ENCODE measurements at places on chromosomes 1 and 21.

- no peak for DNase-seq
These were observed 96.5 kb downstream of the PAPPA2 start for GRCh38 chr1:176559474-176559873.

GRCh38 chr1:227883641-227884301, 64.0 kb downstream of the WNT9A start:
- DNase-seq = no peak

DNA sequence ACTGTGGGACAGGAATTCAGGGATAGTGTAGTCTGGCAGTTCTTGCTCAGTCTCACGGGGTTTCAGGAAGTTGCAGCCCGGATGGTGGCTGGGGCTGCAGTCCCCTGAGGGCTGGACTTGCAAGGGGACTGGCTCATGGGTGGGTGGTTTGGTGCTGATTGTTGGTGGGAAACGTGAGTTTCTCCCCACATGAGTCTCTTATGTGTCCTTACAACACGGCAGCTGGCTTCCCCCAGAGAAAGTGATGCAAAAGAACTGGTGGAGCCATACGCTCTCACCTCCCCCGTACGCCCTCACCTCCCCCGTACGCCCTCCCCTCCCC, 64.9 kb downstream of the EVA1C start:
- DNase-seq = no peak

- no peak for DNase-seq
These were observed 89.7 kb downstream of the BCAR3 start for GRCh38 chr1:93591676-93592550.

DNA sequence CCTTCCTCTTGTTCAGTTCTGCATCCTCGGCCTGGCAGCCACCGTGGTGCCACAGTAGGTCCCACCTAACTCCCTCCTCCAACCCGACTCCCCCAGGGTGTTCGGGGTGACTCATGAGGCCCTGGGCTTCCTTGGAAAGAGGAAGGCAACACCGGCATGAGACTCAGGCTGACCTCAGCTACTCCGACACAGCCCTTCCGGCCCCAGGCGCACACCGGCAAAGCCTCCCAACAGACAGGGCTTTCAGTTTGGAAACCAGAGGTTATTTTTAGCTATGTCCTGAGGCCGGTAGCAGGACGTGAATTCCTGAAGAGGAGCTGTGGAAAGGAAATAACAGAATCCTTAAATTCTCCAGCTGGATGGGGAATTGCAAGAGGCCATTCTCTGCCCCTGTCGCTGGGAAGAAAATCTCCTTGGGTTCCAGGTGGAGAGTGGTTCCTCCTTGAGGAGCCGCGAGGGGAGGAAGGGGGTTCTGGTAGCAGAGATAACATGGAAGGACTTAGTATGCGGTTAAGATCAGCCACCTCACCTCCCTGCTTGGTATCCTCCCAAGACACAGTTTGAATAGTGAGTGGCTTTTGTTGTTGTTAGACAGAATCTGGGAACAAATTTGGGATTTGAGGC, 24.4 kb downstream of the PLXNA2 start:
- DNase-seq = no peak

DNA sequence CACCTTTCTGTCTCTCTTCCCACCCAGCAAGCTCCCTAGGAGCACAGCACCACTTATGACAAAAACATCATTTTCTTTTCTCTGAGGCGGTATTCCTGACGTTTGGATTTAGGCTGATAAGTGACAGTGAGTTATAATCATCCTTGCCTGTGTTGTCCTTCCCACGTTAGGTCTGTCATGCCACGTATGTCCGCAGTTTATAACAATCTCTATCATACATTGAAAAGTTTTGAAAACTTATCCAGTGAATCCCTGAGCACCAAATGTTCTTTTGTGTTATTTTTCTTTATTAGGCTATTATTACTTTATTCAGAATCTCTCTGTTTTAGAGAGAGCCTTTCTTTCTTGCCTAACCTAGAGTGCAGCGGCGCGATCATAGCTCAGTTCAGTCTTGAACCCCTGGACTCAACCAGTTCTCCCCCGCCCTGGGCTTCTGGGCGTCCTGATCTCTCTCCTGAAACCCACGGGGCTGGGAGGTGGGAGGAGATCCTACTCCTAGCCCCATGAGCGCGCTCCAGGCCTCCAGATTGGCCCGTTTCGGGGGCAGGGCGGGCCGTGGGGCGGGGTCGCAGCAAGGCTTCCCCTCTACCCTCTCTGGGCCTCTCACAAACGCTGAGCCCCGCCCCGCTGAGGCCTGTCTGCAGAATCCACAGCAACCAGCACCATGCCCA, at the start of gene GSTM2:
Gene GSTM2 (plus strand): TSS at position 606 of the 671 bp plus-strand sequence. CDS start 59 bp downstream, at position 665.
- DNase-seq = peak; percentile 39

GRCh38 chr1:159867664-159868026, 5.2 kb upstream of the VSIG8 start:
- no peak for DNase-seq

DNA sequence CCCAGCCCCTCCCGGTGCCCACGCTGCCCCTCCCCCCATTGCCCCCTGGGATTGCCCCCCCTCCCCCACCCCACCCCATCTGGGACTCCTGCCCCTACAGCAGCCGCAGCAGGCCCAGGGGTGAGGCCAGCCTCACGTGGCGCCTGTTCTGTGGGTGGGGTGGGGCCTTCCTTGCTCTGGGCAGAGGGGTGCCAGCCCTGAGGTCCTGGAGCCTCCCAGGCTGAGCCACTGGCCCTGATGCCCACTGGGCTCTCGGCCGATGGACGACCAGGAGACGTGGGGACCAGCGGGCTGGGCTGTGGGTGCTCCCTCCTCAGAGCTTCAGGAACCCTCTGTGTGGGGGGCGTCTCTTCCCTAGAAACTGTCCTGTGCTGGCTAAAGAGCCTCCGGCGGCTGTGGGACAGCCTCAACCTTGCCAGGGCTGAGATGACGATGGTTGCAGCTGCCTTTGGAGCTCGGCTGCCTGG, 5.8 kb upstream of the C1orf159 start:
- DNase-seq = no peak

- DNase-seq = no peak
These were observed 310.0 kb upstream of the SNX7 start for GRCh38 chr1:98351561-98351960.

GRCh38 chr1:245079021-245079609, 75.7 kb upstream of the KIF26B start:
- no peak for DNase-seq

GRCh38 chr1:10793129-10793651, 3.3 kb downstream of the CASZ1 start:
- no peak for DNase-seq

GRCh38 chr1:13764588-13765332, 64.8 kb downstream of the PRDM2 start:
- no peak for DNase-seq

GRCh38 chr1:66732407-66733166, 19.7 kb upstream of the DYNLT5 start:
- DNase-seq = no peak

DNA sequence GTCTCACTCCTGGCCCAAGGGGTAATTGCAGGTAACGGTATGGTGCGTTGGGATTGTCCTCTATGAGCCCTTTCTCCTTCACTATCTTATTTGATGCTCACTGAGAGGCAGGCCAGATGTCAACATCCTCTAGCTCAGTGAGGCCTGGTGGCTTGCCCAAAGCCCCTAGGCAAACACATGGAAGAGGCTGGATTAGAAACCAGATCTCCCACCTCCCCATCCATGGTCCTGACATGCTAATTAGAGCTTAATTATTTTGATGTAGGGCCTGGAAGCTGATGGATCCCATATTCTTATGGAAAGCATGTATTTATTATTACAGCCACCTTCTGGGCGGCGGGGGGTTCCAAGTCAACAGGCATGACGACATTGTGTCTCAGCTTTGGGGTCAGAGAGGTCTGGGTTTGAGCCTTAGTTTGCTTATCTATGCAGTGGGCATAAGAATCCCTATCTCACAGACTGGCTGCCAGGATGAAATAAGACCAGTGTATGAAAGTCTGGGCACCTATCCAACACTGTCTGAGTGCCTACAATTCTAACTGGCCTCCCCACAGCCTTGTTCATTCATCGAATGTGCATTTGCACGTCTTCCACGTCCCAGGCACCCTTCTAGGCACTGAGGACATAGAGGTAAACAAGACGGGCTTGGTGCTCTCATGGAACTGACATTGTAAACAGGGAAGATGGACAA, 6.2 kb downstream of the SMPDL3B start:
- DNase-seq = no peak

GRCh38 chr1:220957233-220957605, 78.0 kb downstream of the HLX start:
- no peak for DNase-seq

DNA sequence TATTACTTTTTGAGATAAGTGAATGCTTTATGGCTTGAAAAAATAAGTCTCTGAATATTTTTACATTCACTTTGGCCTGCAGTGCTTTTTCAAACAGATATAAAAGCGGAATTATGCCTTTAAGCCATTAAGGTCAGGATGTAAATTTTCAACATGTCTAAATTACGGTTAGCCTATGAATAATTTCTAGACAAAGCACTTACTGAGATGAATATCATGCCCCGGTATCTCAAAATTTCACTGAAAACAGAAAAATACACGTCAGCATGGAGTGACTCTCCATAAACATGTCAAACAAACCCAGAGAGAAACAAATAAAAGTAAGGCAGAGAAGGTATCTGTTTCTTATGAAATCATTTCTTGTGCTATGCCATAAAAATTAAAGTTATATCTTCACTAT, 853.9 kb downstream of the KCNT2 start:
- no peak for DNase-seq

- no peak for DNase-seq
These were observed 252.3 kb upstream of the TMPRSS15 start for GRCh38 chr21:18655931-18656330.

- no peak for DNase-seq
These were observed 7.1 kb downstream of the DMRTA2 start for GRCh38 chr1:50416150-50416527.

GRCh38 chr1:39154553-39155421, 49.7 kb upstream of the MACF1 start:
- no peak for DNase-seq

GRCh38 chr1:203871114-203871880, 9.9 kb downstream of the SNRPE start:
- DNase-seq = peak; percentile 54

DNA sequence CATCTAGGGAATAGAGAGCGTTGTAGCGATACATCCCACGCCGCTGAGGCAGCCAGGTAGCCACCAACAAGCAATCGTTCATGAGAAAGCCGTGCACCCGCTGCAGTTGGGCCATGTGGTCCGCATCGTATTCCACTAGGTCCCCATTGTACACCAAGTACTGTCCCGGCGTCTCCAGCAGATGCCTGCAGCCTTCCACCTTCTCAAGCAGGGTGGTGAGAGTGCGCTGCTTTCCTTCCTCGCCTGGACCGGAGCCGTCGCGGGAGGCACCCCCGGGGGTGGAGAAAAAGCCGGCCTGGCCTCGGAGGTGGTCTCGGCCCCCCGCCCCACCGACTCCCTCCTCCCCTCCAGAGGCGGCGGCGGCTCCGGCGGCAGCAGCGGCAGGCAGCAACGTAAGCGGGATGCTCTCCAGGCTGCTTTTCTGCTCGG, 595 bp downstream of the EXOC8 start:
- no peak for DNase-seq

DNA sequence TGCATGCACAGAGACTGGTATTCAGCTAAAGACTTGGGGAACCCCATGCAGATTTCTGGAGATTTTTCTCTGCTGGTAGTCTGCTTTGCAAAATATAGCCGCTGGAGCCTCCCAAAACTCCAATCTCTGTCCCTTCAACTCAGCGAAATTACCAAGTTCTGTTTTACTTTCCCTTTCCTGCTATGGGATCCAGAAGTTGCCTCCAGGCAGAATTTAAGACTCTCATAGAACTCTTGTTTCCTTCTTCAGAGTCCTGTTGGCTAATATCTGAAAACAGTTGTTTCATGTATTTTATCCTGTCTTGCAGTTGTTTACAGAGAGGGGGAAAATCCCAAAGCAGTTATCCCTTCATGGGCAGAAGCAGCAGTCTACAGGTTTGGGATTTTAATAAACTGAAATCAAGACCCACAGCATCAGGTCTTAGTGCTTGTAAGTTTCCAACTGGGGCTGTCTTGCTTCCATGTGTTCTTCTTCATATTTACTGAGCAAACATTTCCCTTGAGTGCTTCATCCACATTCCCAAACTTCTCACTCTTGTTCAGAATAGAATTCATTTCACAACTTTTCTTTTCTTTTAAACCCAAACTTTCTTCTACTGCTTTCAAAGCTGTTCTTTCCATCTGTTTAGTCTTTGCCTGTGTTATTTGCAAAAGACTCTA, 221.3 kb upstream of the DMRTA2 start:
- no peak for DNase-seq

- DNase-seq = no peak
These were observed 110.7 kb upstream of the CTTNBP2NL start for GRCh38 chr1:112285316-112285715.

- DNase-seq = no peak
These were observed 147.7 kb upstream of the IVNS1ABP start for GRCh38 chr1:185464777-185465176.
